ENCODE measurements at places on chromosomes 1 and 21.

GRCh38 chr1:29254346-29254745 lies 18.0 kb downstream of the PTPRU start:
- DNase-seq, result no peak

DNA sequence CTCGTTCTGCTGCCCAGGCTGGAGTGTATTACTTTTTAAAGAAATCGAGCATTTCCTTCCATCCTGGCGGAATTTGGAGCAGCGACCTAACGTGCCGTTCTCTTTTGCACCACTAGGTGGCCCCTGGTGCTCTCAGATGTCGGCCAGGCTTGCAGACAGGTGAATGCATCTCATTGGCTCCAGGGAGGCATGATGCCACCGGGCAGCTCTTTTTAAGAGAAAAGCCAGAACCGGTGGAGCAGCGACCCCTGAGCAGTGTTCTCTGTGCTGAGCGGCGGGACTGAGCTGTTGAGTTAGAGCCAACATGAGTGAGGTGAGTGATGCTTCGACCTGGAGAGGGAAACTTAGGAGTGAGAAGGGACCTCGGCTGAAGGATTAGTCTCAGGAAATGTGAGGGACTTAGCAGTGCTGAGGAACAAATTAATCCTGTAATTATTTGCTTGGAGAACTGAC lies at the start of gene PCP4:
Gene PCP4, plus strand, starts transcription at position 241 of the 453 bp plus-strand sequence. Its CDS starts 64 bp downstream, at position 305.
- DNase-seq, result peak; percentile 91

DNA sequence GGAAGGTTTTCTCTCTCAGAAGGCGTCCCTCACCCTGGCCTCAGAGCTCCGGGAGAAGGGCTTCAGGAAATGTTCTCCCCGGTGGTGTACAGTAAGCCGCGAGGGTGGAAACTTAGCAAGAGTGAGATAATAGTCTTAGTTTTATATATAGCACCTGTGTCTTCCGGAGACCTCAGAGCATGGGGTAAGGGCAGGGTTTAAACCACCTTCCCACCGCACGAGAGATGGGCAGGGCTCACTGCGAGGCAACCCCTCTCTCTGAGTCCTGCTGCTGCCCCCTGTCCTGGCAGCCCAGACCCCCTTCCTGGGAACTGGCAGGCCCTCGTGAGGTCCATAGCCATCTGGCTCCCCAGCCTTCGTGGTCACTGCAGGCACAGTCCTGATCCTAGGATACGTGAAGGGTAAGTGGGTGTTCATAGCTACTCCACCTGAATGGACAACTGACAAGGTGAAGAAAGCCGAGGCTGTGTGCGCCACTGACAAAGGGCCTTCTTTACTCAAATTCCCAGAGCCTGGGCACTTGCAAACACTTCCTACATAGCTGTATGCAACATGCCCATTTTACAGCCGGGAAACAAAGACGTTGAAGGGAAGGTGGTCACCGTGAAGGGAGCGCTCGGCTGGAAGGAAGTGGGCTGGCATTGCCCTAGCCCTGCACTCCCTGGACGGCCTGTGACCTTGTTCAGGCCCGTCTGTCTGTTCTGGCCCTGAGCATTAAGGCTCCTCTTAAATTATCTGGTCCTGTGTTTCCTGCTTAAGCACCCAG lies 26.9 kb downstream of the ITPKB start:
- DNase-seq, result no peak

- no peak for DNase-seq
Measured at GRCh38 chr1:97033949-97034348, 312.4 kb downstream of the PTBP2 start.

GRCh38 chr1:91720044-91720443 lies 165.9 kb downstream of the TGFBR3 start:
- no peak for DNase-seq

DNA sequence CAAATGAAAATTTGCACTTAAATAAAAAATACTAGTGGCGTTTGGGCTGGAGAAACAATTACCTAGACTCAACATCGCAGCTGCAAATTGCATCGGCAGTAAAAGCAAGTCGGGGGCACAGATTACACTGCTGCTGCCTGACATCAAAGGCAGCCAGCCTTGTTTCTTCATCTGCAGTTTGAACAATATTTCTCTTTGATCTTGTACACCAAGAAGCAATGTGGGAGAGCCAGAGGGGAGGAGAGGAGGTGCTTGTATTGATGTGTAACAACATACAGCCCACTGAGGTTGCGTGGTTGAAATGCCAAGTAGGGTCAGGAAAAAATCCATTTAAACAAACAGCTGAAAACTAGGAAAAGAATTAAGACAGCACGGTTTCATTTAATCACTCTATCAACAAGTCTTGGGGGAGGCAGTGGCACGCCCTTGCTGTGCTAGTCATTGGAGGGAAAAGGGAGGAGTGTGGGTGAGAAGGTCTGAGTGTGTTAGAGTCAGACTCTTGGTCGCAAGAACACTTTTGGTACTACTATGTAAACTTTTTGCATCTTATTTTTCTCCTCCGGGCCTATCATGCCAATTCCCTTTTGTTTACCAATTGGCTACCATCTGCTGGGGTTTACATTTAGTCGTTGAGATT lies 456.5 kb downstream of the OMA1 start:
- DNase-seq, result no peak

GRCh38 chr1:71242239-71242638 lies 161.4 kb upstream of the ZRANB2 start:
- DNase-seq, result no peak

- DNase-seq, result peak; percentile 28
Measured at GRCh38 chr1:43366179-43366578, 1.6 kb downstream of the ELOVL1 start.

- no peak for DNase-seq
Measured at GRCh38 chr1:219626865-219627264, 14.0 kb upstream of the ZC3H11B start.

GRCh38 chr1:178518894-178519293 lies 6.0 kb downstream of the TEX35 start:
- no peak for DNase-seq

- DNase-seq, result no peak
Measured at GRCh38 chr1:11558871-11559590, 80.1 kb downstream of the DISP3 start.

GRCh38 chr21:31184459-31184858 lies 146.2 kb upstream of the KRTAP19-8 start:
- no peak for DNase-seq

- peak; percentile 62 for DNase-seq
Measured at GRCh38 chr1:11417162-11417561, 61.8 kb upstream of the DISP3 start.

DNA sequence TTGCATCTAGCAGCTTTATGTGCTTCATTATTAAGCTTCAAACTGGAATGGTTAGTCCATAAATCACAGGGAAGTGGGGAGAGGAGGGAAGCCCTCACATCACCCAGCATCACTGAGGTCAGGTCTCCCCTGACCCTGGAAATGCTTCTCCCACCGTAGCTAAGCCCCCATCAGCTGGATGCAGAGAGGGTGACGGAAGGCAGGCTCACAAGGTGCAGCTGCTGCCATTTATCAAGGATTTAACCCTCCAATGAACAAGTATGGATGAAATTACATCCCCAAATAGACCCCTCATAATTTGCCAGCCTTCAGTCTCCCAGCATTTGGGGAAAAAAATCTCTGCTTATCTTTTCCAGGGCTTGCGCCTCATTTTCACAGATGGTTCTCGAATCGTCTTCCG lies 60.8 kb downstream of the PGM1 start:
- no peak for DNase-seq

- peak; percentile 30 for DNase-seq
Measured at GRCh38 chr1:53295726-53296116, 32.1 kb downstream of the LRP8 start.
